ENCODE measurements at places on chromosomes 7 and 10. TPM values are rescaled to one million over a fixed set of nuclear protein-coding genes. Genes with fewer than 3 reads are reported as not detected.

The TMEM139 gene
- 1.2 TPM for total RNA-seq

The FAM131B gene
- 5.4 TPM for total RNA-seq

- no peak for DNase-seq
Observed at GRCh38 chr10:4080225-4080805, 295.3 kb upstream of the KLF6 start.

- DNase-seq = peak; percentile 18
Observed at GRCh38 chr7:134729895-134730294, 49.5 kb upstream of the CALD1 start.

GRCh38 chr10:6586501-6586900, 6.4 kb upstream of the PRKCQ start:
- DNase-seq = no peak

GRCh38 chr7:82396343-82396742, 47.2 kb downstream of the CACNA2D1 start:
- DNase-seq = no peak

DNA sequence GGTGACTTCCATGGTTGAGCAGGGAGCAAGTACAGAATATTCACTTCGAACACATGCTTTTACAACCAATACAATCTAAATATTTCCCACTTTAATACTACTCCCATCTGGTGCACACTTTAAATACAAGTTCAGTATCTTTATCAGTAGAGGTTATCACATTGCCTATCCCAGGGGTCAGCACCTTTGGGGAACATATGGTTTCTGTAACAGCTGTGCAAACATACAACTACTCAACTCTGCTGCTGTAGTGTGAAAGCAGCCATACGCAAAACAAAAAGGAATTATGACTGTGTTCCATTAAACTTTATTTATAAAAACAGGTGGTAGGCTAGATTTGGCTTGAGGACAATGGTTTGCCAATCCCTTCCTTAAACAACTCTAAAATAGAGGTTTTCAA, 157.5 kb downstream of the XPNPEP1 start:
- no peak for DNase-seq

- DNase-seq = no peak
Observed at GRCh38 chr10:69400936-69401335, 15.8 kb downstream of the TACR2 start.

DNA sequence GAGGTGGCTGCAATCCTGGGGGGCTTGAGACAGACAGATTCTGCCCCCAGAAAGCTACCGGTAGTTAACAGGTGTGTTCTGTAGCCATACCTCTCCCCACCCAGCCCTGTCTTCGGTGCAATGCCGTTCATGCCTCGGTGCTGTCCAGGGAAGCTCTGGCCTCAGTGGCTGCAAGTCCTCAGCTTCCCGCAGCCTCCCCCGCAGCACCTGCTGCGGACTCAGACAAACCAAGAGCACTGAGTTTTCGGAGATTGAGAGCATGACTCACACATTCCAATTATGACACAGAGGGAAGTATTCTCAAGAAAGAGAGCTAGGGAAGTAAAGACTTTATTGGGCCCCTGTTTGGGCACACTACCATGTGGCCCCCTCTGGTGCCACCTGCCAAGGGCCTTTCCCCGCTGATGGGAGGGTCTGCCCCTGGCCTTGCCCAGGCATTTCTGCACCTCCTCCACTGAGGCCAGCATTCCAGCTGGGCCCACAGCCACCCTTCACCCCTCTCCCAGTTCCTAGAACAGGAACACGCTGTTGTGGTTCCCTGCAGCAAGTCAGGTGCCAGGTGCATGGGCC, 30.2 kb upstream of the EZH2 start:
- no peak for DNase-seq
